Liver (tissue), 10 donors: ENCODE measurements at places on chromosomes 16 and 17.
A peak's percentile ranks its signal among the peaks of the same experiment; 100 is the strongest.

GRCh38 chr17:29847527-29848400 lies 82.3 kb downstream of the SSH2 start:
- DNase-seq = no peak

DNA sequence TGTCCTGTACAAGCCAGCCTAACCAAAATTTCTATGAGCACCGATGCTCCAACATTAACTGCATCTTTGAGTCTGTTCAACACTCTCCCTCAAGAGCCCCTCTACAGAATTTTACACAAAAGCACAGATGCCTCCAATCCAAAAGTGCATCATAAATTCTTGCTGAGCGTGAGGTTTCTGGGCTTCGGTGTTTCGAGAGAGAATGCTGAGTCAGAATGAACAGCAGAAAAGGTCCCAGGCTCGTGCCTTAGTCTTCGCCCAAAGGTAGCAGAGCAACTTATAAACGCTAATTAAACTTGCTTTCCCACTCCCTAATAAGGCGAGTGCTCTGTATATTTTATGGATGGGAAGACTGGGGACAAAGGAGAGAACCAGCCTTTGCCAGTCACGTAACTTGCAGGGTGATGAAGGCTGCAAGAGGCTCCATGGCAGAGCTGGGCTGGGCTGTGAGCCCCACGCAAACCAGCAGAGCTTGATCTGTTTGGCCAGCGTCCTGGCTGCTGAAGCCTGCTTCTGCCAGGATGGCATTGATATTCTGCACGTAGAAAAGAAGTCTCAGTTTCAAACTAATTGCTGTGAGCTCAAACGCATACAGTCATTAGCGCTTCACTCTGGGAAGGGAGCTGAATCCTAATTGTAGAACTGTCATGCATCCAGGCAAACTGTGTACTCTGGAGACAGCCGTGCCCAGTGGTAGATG lies 138.5 kb downstream of the DNAH9 start:
- DNase-seq = no peak

DNA sequence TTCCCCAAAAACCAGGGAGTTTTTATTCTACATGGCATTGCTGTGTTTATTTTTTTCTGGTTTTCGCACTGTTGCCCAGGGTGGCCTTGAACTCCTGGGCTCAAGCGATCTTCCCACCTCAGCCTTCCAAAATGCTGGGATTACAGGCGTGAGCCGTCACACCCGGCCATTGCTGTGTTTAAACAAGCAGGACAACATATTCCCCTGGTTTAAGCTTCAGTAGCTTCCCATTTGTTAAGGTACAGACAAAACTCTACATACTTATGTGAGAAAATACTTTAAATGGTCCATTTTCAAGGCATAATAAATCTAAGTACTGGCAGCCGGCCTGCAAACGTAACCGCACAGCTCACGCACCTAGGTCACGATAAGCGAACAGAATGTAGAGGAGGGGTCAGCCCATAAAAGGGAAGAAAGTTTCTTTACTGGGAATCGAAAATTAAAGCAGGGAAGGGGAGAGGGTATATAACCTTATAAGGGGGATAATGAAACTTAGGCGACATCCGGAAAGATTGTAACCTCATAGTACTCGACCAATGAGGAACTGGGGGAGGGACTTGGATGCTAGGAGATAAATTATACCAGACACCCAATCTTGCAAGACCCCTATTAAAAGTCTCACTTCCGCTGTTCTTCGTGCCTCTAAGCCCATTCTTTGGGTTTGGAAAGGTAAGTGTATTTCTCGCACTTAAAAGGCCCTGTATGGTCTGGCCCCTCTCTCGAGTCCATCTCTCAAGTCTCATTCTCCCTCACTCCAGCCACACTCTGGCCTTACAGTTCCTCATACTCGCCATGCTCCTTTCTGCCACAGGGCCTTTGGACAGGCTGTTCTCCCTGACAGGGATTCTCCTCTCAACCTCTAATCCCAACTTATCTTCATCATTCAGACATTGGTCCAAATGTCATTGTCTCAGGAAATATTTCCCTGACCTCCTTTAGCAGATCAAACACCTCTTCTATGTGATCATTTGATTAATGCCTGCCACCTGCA lies 59.2 kb downstream of the TEX14 start:
- DNase-seq = no peak

DNA sequence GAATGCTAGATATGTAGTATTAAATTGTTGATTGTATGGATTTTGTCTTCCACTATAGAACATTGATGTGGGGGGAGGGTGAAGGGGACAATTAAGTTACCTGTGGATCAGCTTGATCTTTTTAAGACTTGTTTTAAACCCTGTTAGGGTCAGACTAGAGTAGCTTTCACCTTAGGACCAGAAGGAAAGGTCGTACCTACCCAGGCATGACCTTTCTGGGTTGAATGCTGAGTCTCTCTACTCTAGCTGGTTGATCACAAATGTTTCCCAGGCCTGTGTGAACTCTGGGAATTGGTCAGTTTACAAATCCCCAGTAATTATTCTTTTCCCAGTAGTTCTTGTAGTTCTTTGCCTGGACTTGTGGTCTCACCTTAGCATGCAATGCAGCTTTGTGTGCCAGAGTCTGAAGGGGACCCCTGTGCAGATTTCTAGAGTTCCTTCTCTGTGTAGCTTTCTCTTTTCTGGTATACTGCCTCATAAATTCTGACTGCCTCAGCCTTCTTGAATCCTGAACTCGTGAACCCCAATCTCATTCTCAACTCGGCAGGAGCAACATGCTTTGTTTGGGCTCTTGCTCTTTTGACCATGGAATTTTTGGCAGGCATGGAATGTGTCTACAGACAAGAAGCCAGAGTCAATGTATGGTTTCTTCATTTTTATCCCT lies 54.1 kb downstream of the VMP1 start:
- no peak for DNase-seq

DNA sequence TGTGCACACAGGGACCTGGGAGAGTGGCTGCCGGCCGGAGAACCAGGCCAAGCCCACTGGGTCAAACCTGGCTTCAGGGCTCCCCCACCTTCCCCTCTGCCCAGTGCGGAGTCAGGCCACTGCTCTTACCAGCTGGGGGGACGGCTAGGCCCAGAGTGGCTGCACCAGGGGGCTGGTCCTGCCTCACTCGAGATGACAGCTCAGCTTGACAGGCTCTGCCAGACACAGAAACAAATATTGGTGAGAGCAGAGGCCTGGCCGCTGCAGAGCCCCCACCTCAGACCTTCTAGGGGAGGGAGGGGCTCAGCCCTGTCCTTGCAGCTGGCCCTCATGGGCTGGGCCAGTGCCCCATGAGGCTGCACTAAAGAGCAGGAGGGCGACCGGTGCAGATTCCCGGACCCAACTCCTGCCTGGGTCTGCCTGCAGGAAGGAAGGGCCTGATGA lies 4.5 kb downstream of the NUDT16L1 start:
- no peak for DNase-seq

DNA sequence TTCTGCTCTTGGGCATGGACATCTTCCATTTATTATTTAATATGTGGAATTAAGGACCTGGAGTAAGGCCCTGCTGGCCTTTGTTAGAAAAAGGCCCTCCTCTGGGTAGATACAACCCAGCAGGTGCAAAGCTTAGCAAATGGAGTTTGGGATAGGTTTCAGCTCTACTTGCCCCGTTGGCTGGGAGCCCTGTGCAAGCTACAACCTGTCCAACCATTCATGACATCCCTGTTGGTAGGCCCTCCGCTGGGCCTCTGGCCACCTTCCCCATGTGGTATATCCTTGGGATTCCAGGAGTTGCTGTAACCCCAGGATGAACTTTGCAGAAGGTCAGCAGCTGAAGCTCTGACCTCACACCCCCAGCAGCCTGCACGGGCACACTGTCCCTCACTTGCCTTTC lies 6.4 kb downstream of the NGFR start:
- no peak for DNase-seq

- no peak for DNase-seq
Observed at GRCh38 chr17:74079537-74080300, 123.8 kb upstream of the RPL38 start.

DNA sequence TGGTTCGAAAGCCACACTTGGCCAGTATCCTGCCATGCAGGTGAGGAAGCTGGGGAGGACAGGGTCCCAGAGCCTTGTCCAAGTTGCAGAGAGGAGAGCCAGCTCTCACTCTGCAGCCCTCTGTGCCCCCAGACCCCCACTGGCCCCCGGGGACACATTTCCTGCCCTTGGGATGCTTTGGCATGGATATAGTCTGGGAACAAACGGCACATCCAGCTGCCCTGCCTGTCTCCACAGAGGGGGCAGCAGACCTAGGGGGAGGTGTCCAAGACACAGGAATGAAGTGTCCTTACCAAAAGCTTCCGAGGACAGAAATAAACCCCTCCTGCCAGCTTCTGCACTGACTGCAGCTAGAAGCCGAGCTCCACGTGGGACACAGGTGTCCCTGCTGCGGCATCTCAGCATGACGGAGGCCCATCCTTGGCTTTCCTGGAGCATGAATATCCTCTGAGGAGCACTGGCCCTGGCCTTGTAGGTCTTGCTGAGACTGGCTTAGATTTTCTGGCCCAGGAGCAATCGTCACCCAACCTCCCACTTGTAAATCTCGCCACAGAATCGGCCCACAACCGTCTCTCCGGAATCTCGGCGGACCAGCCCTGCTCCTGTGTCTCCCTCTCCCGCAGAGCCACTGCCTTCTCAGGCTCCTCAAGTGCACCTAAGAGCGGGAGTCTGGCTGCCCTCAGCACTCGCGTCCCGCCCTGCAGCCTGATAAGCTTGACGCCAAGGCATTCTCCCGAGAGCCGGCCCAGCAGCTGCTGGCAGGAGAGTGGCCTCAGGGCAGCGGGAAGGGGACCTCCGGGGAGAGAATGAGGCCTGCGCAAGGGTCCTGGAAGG lies 1.1 kb upstream of the CAPN15 start:
- peak; percentile 61 for DNase-seq

- no peak for DNase-seq
Observed at GRCh38 chr16:66541388-66542355, 8.2 kb downstream of the TK2 start.
